ENCODE measurements at places on chromosomes 2 and 18. TPM values are rescaled to one million over a fixed set of nuclear protein-coding genes. Genes with fewer than 3 reads are reported as not detected.

- no peak for DNase-seq
Measured at GRCh38 chr2:352696-353095, 64.8 kb upstream of the ALKAL2 start.

C2orf72 gene
- total RNA-seq = not detected

GRCh38 chr2:237453671-237454070 lies 33.4 kb upstream of the MLPH start:
- DNase-seq = no peak

GALNT14 gene
- 1.6 TPM for total RNA-seq

DNA sequence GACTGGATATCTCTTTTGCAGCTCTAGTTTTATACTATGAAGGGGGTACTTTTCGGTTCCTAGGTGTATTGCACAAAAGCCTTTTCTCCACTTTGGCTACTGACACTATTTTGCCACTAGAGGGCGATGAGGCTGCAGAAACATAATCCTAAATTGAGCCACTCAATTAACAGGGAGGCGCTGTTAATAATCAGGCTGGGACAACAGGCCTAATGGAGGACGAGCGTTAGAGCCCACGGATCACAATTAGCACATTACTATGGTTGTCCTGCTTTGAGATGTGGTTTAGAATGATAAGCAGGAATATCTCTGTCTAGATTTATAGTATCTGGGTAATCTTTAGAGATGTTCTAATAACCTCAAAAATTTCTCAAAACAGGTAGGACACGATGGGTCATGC lies 62.2 kb upstream of the PMAIP1 start:
- DNase-seq = no peak

- no peak for DNase-seq
Measured at GRCh38 chr2:161839926-161840325, 215.7 kb downstream of the SLC4A10 start.

DNA sequence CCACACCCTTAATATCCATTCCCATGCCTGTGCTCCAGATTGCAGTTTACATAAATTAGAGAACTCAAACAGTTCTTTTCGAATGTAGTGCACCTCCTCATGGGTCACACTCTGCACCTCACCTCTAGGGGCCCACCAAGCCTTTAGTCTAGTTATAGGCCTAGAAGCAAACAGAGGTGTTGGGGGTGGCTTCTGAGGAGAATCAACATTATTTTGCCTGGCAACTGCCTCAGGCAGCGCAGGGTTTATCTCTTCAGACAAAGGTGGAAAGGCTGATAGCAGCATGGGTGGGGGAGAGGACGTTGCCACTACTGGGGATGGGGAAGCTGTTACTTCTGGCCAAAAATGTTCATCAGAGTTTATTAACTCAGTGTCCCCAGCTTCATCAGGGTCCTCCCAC lies 5.0 kb upstream of the GYPC start:
- no peak for DNase-seq

UPP2 gene
- total RNA-seq = not detected

GRCh38 chr18:62324181-62324828 lies 805 bp upstream of the TNFRSF11A start:
- DNase-seq = no peak

TBR1 gene
- total RNA-seq = 0.09 TPM

- no peak for DNase-seq
Measured at GRCh38 chr2:55213822-55214221, 18.3 kb downstream of the CLHC1 start.

PDE1A gene
- total RNA-seq = 9.7 TPM

- DNase-seq = no peak
Measured at GRCh38 chr2:214591366-214591765, 180.5 kb downstream of the VWC2L start.

GRCh38 chr2:144596073-144596871 lies 76.4 kb upstream of the ZEB2 start:
- DNase-seq = no peak

GRCh38 chr2:70009762-70010575 lies 48.5 kb upstream of the ASPRV1 start:
- DNase-seq = no peak

CRYGD gene
- not detected for total RNA-seq

- DNase-seq = no peak
Measured at GRCh38 chr18:44996261-44996660, 315.6 kb downstream of the SETBP1 start.

- DNase-seq = no peak
Measured at GRCh38 chr2:10370895-10371294, 68.2 kb downstream of the HPCAL1 start.

DLGAP1 gene
- 5.7 TPM for total RNA-seq

LHCGR gene
- total RNA-seq = 0.96 TPM

DNA sequence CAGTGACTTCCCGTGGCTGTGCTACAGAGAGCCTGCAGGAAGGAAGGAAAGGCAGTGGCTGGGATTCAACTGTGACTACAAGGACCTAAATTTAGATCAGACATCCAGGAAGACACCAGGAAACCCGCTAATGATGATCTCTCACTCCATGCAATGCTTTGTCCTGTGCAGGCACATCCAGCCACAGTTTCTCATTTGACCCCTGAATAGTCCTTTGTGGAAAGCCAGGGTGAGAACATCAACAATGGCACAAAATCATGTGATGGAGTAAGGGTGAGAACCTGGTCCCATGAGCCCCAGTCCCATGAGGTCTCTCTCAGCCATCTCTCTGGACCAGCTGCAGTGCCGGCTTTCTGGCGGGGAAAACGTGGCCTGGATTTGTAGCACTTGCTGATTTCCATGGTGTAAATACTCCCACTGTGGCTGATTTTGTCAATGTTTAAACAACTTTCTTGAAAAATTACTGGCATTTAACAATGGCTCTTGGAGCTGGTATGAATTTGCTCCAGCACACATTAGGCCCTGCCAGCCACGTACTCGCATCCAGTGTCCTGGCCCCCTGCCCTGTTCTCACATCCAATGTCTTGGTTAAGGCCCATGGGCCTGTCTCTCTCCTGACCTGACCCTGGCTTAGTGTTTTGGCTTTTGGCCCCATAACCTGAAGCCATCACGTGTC lies 159.0 kb upstream of the HAAO start:
- DNase-seq = no peak

GRCh38 chr2:80288576-80288975 lies 16.0 kb downstream of the LRRTM1 start:
- DNase-seq = no peak

DNA sequence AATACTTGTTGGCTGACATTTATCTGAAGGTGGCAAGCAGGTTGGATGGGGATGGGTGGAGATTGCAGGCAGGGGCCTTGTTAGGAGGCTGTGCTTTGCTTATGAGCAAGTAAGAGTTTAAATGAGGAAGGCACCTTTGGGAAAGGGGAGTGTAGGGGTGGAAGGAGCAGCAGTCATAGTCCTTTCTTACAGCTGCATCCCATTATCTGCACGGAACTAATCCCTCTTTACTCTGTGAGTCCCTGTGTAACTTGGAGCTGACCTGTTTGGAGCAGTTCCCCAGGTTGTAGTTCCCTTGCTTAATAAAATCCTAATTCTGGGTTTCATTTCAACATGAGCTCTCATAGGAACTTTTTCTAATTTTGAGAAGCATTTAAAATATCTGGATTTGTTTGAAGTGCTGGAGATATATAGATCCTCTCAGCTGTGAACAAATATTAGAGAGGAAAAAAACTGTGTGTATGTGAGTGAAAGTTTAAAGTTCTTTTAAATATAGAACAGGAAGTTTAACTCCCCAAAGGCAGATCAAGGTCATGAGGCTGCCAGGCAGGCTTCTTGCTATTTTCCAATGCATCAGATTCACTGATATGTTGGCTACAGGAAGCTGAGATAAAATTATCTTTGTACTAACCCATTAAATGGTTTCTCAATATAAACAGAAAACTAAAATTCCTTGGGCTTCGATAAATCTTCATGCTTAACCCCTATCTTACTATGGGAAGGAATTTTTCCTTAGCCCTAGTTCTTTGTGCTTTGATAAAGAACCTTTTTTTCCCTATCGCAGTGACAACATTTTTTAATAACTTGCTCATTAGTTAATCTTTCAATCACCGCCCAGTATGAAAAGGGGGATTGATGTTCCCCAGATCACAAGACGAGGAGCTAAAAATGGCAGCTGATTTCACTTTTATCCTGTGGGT lies 104.6 kb upstream of the EML6 start:
- DNase-seq = no peak

- DNase-seq = no peak
Measured at GRCh38 chr2:44954447-44954888, 13.0 kb downstream of the SIX3 start.

RETREG2 gene
- 53.5 TPM for total RNA-seq

DNA sequence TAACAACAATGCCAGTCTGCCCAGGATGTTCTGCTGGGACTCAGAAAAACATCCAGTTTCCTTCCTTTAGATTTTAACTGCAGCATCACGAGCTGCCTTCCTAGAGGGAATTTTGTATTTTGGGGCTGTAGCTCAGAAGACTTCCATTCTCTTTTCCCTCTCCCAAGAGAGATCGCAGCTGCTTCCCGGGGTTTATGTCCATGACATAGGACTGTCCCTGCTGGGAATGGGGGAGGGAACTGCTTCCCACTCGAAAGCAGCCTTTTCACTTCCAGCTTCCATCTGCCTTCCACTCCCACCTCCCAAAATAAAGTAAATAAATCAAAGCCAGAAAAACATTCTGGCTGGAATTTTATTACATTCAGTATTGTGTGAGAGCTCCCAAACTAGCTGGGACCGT lies 52.4 kb downstream of the LIMS1 start:
- DNase-seq = no peak

DNA sequence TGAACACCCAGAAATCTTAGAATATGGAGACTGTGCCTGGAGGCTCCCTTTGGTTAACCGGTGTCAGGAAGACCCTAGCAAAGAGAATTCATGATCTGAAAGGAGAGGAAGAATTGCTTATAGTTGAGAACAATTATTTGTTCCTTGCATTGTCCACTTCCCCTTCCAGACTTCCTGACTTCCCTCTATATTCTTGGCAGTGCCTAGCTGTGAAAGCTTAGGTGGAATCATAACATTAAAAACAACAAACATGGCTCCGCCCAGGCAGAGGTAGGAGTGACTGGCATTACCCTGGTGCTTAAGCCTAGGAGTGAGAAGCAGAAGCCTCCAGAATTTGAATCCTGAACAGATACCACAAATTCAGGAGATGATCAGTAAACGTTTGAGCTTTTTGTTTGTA lies 1.9 kb downstream of the TTL start:
- DNase-seq = no peak

DNA sequence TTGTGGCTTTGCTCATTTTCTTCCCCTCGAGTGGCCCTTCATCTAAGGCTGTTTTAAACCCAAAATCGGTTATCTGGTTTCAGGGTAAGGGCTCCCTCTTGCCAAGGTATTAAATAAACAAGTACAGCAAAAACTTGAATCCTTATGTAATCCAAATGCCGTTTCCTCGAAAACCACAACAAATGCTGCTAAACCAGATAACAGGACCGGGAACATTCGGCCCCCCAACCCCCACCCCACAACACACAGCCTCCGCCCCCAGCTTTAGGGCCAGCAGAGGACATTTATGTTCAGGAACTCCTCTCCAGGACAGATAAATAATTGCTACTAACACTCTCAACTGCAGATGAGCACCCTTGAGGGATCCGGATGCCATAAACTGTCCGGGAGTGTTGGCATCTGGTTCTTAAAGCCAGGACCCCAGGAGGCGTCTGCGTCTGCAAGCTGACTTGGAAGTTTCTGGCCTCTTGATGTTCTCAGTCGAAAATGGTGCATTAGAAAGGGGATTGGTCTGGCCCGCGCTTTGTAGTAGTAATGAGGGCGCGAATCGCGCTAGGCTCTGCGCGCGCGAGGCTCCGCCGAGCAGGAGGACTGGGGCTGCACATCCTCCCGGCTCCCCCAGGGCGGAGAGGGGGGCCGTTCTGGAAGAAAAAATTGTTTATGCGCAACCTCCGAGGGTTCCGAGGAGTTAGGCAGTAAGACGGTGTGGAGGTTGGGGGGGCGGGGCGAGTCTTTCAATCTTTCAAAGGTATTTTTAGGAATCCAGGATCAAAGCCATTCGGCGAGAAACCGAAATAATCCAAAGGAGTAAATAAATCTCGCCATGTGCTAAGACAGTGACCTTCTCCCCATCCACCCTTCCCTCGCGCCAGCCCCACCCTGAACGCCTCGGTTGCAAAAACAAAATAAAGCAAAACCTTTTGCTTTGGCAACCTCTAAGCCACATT lies 3.9 kb upstream of the ID2 start:
- DNase-seq = no peak

DNA sequence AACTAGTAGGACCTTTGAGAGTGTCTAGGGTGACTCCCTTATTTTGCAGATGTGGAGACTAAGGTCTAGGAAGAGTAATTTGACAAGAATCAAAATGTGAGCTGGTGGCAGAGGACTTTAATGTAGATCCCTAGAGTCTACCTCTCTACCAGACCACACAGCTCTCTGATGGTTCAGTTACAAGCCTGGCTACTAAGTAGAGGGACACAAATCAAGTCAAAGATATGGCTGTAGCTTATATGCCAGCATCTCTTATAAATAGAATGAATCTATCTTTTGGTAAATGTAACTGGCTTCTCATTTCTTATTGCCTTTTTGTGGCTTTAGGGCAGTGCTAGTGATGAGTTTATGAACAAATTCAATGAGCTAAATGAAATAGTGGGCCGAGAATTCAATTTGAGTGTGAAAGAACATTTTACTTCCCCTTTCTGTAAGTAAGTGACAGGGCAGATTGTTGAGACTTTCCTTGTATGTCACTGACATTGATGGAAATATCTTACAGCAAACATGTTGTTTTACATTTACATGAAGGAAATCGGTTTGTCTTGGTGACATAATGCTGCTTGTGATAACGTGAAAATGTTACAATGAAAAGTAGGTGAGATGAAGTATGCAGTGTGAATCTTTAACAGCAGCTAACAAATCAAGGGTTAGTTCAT lies 28.3 kb downstream of the CSRNP3 start:
- no peak for DNase-seq

DNA sequence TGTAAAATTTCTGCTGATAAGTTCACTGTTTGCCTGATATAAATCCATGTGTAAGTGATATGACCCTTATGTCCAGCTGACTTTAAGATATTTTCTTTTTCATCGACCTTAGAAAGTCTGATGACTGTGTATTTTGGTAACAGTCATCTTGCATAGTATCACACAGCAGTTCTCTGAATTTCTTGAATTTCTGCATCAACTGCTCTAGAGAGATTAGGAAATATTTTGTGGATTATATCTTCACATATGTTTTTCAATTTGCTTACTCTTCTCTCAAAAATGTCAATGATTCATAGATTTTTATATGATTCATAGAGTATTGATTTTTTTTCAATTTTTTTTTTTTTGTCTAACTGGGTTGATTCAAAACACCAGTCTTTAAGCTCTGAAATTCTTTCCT lies 945.3 kb downstream of the TRIB2 start:
- DNase-seq = no peak

NAPG gene
- 32.9 TPM for total RNA-seq

GRCh38 chr18:13394801-13395200 lies 176.2 kb downstream of the LDLRAD4 start:
- no peak for DNase-seq

- DNase-seq = no peak
Measured at GRCh38 chr2:26169226-26169625, 3.7 kb upstream of the GAREM2 start.

FRZB gene
- 1.9 TPM for total RNA-seq

DNA sequence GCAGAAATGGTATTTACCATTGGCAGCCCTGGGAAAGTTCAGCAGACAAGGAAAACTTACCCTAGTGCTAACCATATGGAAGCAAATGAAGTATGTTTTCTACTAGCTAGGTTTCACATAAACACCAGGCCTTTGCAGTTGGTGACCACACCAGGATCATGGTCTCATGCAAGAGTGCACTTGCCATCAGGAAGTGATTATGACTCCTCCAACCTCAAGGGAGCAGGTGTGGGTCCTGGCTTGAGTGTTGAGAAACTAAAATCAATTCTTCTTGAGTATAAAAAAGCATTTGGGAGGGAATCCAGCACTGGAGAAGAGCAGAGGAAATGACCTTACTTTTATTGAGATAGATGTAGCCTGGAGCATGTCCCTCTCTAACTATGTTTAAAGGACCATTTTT lies 56.8 kb upstream of the SPAG16 start:
- DNase-seq = no peak

Data from omental fat pad (tissue), 4 donors.